SW480 (cell line): ENCODE measurements at places on chromosomes 5 and 9.

GRCh38 chr9:91586282-91586681, 162.7 kb upstream of the NFIL3 start:
- DNase-seq: peak; percentile 92

- DNase-seq: no peak
These were observed 505.4 kb upstream of the CLINT1 start for GRCh38 chr5:158364367-158364766.

GRCh38 chr5:143896516-143896915, 84.6 kb downstream of the HMHB1 start:
- no peak for DNase-seq

DNA sequence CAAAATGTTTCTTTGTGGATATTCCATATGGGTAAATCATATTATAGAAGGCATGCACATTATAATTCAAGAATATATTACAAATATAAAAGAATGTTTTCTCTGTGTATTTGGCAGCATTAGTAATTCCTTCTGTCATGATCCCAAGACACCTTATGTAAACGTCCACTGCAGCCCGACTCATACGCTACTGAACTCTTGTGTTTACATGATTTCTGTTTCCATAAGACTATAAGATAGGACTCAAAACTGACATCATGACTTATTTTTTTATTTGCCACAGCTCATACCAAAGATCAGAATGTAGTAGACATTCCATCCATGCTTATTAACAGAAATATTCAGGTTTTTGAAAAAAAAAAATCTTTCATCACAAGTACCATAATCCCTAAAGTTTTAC, 234.1 kb downstream of the AP3B1 start:
- DNase-seq: no peak

- no peak for DNase-seq
These were observed 37.3 kb downstream of the ARHGEF28 start for GRCh38 chr5:73663161-73663859.

- DNase-seq: no peak
These were observed 50.3 kb downstream of the CETN3 start for GRCh38 chr5:90359073-90359920.

DNA sequence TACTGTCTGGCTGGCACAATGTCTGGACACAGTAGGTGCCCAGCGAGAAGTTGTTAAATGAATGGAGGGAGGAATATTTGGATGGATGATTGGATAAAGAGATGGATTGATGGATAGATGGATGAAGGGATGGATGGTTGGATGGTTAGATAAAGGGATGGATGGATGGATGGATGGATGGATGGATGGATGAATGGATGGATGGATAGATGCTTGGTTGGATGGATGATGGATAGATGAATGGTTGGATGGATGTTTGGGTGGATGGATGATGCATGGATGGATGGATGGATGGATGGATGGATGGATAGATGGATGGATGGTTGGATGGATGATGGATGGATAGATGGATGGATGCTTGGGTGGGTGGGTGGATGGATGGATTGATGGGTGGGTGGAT, 90.4 kb downstream of the UBE2QL1 start:
- DNase-seq: no peak

DNA sequence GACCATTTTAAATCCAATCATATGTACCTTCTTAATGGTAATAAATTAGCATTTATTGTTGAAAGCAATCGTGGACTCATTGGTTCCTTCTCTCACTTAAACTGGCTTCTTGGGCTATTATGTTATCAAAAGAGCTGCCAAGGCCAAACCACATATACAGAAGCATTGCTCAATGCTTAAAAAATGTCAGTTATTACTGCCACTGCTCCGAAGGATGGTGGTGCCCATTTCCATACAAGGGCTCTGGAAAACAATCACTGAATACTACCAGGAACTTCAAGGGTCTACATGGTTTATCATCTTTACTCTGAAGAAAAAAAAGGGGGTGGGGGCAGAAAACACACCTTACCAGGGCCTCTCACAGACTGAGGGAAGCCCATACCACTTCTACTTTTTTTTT, 104.3 kb downstream of the GNAQ start:
- no peak for DNase-seq

- no peak for DNase-seq
These were observed 3.7 kb downstream of the ECSCR start for GRCh38 chr5:139458580-139459407.

DNA sequence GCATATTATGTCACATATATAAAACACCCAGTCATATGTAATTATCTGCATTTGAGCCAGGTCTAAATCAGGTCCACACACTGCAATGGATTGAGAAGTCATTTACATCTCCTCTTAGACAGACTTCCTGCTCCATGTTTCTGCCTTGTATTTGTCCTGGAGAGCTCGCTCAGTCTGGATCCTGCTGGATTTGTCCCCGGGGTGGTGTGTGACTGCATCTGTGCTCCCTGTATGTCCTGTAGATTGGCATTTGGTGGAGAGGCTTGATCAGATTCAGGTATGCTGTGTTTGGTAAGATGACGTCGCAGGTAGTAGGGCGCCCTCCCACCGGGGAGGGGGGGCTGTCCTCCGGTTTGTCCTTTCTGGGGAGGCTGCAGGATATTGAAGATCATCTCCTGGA, 33.6 kb upstream of the IER5L start:
- no peak for DNase-seq

DNA sequence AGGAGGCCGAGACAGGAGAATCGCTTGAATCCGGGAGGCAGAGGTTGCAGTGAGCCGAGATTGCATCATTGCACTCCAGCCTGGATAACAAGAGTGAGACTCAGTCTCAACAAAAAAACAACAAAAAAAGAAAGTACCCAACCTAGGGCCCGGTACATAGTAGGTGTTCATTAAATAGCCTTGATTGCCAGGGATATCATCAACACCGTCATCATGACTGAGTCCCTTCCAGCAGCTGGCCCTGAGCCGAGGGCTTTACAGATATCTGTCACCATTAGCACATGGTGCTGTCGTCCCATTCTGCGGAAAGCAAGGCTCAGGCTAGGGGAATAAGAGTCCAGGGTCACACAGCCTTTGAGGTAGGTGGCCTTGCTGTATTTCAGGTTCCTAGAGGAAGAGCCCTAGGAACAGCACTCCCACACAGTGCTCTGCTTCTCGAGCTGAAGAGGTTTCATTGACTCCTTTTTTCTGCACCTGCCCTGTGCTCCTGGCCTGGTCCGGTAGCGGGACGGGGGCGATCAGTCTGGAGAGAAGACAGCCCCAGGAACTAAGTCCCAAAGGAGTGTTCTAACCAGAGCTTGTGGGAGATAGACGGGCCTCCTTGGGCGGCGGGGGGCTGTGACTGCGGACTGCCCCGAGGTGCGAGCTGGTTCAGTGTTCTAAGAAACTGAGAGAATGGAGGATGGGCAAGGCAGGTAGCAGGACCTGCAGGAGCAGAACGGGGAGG, 48.2 kb downstream of the CXXC5 start:
- no peak for DNase-seq

- DNase-seq: no peak
These were observed 69.6 kb upstream of the TAF1L start for GRCh38 chr9:32705059-32705458.

DNA sequence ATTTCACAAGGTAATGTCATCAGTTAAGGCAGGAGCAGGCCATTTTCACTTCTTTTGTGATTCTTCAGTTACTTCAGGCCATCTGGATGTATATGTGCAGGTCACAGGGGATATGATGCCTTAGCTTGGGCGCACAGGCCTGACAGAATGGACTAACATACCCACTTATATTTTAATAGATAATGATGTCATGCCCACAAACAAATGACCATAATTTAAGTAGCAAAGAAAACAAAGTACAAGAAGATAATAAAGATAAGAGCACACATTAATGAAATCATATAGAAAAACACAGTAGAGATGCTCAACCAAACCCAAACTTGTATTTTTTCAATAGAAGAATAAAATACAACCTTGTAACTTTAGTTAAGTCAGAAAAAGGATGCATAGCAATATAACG, 19.7 kb upstream of the TBC1D2 start:
- DNase-seq: no peak

DNA sequence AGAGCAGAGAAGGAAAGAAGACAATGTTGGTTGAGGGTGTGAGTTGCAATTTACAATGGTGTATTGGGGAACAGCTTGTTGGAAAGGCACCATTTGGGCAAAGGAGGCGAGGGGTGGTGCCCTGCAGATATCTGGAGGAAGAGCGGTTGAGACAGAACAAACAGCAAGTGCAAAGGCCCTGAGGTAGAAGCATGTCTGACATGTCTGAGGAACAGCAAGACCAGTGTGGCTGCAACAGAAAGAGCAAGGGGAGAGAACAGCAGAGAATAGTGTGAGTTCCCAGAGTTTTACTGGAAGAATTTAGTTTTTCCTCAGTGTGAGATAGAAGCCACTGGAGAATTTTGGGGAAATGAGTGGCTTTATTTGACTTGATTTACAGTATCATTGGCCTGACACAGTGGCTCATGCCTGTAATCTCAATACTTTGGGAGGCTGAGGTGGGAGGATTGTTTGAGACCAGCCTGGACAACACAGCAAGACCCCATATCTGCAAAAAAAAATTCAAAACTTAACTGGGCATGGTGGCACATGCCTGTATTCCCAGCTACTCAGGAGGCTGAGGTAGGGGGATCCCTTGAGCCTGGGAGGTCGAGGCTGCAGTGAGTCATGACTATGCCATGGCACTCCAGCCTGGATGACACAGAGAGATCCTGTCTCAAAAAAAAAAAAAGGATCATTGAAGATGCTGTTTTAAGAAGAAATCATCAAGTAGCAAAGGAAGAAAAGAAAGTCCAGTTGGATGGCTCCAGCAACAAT, 13.6 kb downstream of the CMBL start:
- no peak for DNase-seq

DNA sequence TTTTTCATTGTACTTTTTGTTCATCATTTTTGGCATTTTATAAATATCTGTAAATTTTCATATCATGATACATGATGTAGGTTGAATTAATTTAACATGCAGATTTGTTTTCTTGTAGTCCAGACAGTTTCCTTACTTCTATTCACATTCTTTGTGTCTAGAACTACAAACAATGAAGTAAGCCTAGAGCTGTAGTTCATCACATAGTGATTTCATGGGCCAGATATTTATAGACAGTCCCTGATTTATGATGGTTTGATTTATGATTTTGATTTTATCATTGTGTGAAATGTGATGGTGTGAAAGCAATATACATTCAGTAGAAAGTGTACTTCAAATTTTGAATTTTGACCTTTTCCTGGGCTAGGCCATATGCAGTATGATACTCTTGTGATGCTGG, 139.0 kb downstream of the ARHGEF28 start:
- no peak for DNase-seq
